ENCODE measurements at places on chromosomes 16 and 17.

GRCh38 chr16:52963212-52963854 lies 89.4 kb downstream of the CHD9NB start:
- DNase-seq, result no peak

DNA sequence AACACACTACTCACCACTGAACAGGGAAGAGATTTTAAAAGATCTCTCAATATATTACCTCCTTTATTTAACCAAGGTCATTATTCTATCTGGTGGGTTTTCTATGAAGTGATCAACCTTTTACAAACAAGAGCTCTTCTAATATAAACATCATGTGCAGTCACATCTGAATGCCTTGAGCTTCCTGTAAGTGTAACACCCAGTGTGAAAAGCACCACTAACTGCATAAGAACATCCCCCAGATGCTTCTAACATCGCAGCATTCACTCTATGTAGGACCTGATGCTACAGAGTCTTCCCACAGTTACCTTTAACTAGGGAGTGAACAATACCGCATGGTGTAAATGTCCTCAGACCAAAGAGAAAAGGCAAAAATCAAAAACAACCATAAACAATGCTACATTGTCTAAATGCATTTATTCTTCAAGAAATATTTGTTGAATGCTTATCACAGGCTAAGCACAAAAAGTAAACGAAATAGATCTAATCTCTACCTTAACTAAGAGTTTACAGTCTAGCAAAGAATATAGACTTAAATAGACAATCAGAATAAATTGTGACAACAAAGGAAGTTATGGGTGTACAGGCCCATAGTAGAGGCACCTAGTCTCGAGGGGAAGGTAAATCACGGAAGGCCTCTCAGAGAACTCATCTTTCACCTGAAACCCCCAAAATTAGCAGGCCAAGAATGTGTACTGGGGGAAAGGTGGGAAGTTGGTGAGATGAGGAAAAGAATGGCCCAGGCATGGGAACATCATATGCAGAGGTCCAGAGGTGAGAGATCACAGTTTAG lies 16.2 kb downstream of the SKAP1 start:
- DNase-seq, result no peak

DNA sequence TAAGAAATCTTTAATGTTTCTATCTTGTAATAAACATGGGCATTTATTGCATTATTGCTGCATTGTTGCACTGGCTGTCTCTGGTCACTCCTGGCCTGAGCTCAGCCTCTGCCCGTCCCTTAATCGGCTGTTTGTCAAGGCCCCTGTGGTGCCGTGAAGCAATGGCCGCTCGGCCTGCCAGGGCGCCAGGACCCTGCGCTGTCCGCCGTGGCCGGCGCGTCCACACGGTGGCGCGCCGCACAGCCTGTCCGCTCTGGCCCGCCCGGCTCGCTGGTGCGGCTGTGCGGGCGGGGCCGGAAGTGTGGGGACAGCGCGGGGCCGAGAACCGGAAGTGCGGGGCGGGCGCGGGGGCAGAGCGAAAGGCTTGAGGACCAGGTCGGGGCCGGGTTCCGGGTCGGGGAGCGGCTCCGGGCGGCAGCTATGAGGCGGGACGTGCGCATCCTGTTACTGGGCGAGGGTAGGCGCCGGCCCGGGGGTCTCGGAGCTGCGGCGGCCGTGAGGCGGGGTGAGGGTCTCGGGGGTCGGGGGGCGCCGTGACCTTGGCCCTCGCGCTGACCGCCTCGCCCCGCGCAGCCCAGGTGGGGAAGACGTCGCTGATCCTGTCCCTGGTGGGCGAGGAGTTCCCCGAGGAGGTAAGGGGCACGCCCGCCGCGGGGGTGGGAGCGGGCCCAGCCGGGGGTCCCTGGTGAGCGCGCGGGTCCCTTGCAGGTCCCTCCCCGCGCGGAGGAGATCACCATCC lies at the start of gene RHOT2:
Gene RHOT2, plus strand, starts transcription at position 353 of the 739 bp plus-strand sequence. Its CDS starts 68 bp downstream, at position 421.
- DNase-seq, result peak; percentile 95

GRCh38 chr17:62648251-62648955 lies 20.9 kb downstream of the MRC2 start:
- no peak for DNase-seq

GRCh38 chr17:50604513-50604912 lies 30.2 kb upstream of the ABCC3 start:
- DNase-seq, result no peak
